Heart left ventricle (tissue), 16 donors: ENCODE measurements at places on chromosomes 2 and 18. TPM values are rescaled to one million over a fixed set of nuclear protein-coding genes. Genes with fewer than 3 reads are reported as not detected.

Gene SERPINB10
- not detected for total RNA-seq

Gene RNMT
- total RNA-seq = 33.6 TPM

Gene TUBA3E
- total RNA-seq = 5.1 TPM

DNA sequence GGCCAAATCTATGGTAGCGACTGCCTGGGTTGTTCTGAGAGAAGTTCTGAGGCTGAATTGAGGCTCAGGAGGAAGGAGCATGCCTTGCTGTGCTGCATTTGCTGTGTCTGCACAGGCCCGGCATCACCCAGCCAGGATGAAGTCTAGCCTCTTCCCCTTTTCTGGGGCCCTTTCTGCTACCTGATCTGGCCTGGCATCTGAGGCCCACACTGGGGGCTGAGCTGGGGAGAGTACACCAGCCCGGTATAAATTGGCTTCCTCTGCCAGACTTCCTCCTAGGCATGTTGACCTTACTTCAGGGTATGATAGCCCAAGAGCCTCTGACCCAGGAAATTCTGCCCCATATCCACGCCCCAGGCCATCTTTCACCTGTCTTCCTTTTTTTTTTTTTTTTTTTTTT is 30.0 kb downstream of the MRPL35 start:
- H3K27me3 ChIP-seq = no peaks in the 10 kb centered on the region
- no peak overlapping the region for H3K27ac ChIP-seq
- H3K4me1 ChIP-seq = peaks cover 17% of the 10 kb centered on the region
- no peak for DNase-seq

GRCh38 chr2:174589334-174589733 is 8.3 kb downstream of the WIPF1 start:
- no peak overlapping the region for H3K4me3 ChIP-seq
- no peaks in the 10 kb centered on the region for H3K27me3 ChIP-seq
- no peak overlapping the region for H3K27ac ChIP-seq
- DNase-seq = no peak

DNA sequence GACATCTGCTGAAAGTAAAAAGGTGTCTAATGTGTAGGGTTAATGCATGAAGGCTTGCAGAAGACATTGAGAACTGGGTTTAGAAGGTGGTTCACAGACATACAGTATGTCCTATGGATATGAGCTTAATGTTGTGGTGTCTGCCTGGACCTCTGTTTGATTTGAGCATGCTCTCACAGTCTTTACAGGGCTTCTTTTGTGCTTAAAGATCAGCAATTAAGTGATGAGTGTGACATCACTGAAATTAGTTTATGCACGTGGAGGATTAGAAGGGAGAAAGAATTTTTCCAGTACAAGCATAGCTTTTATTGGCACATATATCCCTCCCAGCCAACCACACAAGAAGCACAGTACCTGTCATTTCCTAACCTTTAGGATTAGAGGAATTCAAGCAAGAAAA is 367.5 kb upstream of the RAB12 start:
- H3K4me1 ChIP-seq = no peaks in the 10 kb centered on the region
- DNase-seq = no peak
- H3K4me3 ChIP-seq = no peak overlapping the region
- no peaks in the 10 kb centered on the region for H3K27me3 ChIP-seq
- no peaks in the 10 kb centered on the region for H3K36me3 ChIP-seq
- H3K27ac ChIP-seq = no peak overlapping the region

GRCh38 chr2:49153252-49153651 is 1.1 kb downstream of the FSHR start:
- DNase-seq = no peak
- H3K27ac ChIP-seq = peak overlapping the region; percentile 32
- H3K27me3 ChIP-seq = no peaks in the 10 kb centered on the region

- no peak for DNase-seq
- H3K4me3 ChIP-seq = no peak overlapping the region
- peaks cover 4% of the 10 kb centered on the region for H3K4me1 ChIP-seq
- H3K36me3 ChIP-seq = no peaks in the 10 kb centered on the region
- no peak overlapping the region for H3K27ac ChIP-seq
Measured at GRCh38 chr2:118177318-118177717, 89.0 kb downstream of the INSIG2 start.

GRCh38 chr2:28927469-28927868 is 33.0 kb downstream of the WDR43 start:
- peaks cover 36% of the 10 kb centered on the region for H3K36me3 ChIP-seq
- DNase-seq = no peak
- no peak overlapping the region for H3K27ac ChIP-seq
- H3K4me3 ChIP-seq = no peak overlapping the region
- no peaks in the 10 kb centered on the region for H3K27me3 ChIP-seq

DNA sequence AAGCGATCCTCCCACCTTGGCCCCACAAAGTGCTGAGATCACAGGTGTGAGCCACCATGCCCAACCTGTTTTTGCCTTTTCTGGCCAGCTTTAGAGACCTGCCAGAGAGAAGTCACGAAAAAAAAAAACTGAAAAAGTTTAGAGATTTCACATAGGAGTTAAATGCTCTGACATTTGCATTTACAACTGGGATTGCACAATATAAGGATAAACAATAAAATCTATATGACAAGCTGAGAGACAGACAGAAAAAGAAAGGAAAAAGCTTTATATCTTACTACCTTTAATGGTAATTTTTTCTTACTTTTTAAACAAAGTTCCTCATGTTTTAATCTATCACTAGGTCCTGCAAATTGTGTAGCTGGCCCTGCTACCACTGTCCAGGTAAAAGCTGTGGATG is 466.5 kb downstream of the TXNL1 start:
- H3K4me3 ChIP-seq = no peak overlapping the region
- H3K27me3 ChIP-seq = no peaks in the 10 kb centered on the region
- H3K36me3 ChIP-seq = no peaks in the 10 kb centered on the region
- peaks cover 18% of the 10 kb centered on the region for H3K4me1 ChIP-seq
- no peak for DNase-seq

GRCh38 chr2:5695654-5696403 is 3.6 kb downstream of the SOX11 start:
- DNase-seq = no peak
- H3K27ac ChIP-seq = peak overlapping the region; percentile 45
- H3K4me3 ChIP-seq = peak overlapping the region; percentile 37
- peaks cover 69% of the 10 kb centered on the region for H3K27me3 ChIP-seq
- no peaks in the 10 kb centered on the region for H3K36me3 ChIP-seq

- no peaks in the 10 kb centered on the region for H3K36me3 ChIP-seq
- no peak overlapping the region for H3K4me3 ChIP-seq
- H3K27ac ChIP-seq = peak overlapping the region; percentile 88
- H3K27me3 ChIP-seq = no peaks in the 10 kb centered on the region
Measured at GRCh38 chr2:20579866-20580265, 71.0 kb downstream of the HS1BP3 start.

GRCh38 chr2:3726511-3726910 is 23.1 kb downstream of the DCDC2C start:
- no peaks in the 10 kb centered on the region for H3K4me1 ChIP-seq
- no peaks in the 10 kb centered on the region for H3K36me3 ChIP-seq
- no peaks in the 10 kb centered on the region for H3K27me3 ChIP-seq

DNA sequence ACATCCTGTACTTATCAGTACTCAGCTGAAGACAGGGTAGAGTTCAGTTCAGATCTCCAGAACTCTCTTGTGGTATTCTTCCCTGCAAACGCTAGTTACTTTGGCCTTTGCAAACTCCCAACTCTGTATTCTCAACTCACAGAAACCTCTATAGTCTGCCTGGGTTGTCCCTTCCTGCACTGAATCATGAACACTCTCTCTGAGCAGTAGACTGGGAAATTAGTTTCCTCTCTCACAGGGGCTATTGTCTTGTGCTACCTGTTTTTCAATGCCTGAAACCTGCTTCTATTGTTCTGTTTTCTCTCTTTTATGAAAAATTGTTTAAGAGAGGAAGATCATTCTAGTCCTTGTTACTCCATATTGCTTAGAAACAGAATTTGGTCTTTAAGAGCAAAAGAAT is 134.7 kb downstream of the VIT start:
- no peak overlapping the region for H3K27ac ChIP-seq
- no peaks in the 10 kb centered on the region for H3K27me3 ChIP-seq
- no peaks in the 10 kb centered on the region for H3K4me1 ChIP-seq
- H3K4me3 ChIP-seq = no peak overlapping the region
- DNase-seq = no peak
- H3K36me3 ChIP-seq = no peaks in the 10 kb centered on the region

GRCh38 chr2:17319090-17319489 is 199.2 kb downstream of the RAD51AP2 start:
- no peaks in the 10 kb centered on the region for H3K27me3 ChIP-seq
- no peaks in the 10 kb centered on the region for H3K36me3 ChIP-seq
- H3K4me1 ChIP-seq = no peaks in the 10 kb centered on the region
- DNase-seq = no peak
- H3K27ac ChIP-seq = no peak overlapping the region

GRCh38 chr2:204470178-204470620 is 75.1 kb upstream of the PARD3B start:
- no peak for DNase-seq
- H3K4me3 ChIP-seq = no peak overlapping the region
- no peaks in the 10 kb centered on the region for H3K27me3 ChIP-seq
- H3K4me1 ChIP-seq = no peaks in the 10 kb centered on the region
- H3K27ac ChIP-seq = no peak overlapping the region

GRCh38 chr18:8176554-8176953 is 432.7 kb upstream of the RAB12 start:
- no peak for DNase-seq
- no peaks in the 10 kb centered on the region for H3K36me3 ChIP-seq
- H3K27me3 ChIP-seq = no peaks in the 10 kb centered on the region
- no peak overlapping the region for H3K4me3 ChIP-seq

DNA sequence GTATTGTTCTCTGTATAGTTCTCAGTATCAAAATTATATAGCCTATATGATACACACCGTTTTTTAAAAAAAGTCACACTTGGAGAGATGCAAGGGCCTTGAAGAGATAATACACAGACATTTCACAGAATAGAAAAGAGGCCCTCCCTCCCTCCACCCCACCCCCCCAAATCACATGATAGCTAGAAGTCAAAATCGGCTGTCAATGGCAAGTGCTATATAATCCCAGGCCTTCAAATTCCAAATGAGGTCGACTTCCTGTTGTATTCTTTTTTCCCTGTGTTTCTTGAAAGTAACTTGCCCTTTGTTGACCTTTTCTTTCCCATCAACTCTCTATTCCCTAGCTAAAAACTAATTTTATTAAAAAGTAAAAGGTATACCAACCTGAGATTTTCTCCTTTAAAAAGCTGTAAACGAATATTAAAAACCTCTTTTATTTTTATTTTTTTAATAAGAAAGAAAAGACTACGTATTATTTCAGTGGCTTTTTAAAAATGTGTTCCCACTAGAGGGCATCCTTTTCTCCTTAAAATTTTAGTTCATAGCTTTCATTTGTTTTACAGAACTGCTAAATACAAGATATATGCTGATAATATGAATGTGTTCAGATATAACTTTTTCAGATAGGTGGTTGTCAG is 46.6 kb downstream of the KCMF1 start:
- no peaks in the 10 kb centered on the region for H3K36me3 ChIP-seq
- no peak for DNase-seq
- H3K4me3 ChIP-seq = no peak overlapping the region
- no peak overlapping the region for H3K27ac ChIP-seq
- peaks cover 48% of the 10 kb centered on the region for H3K4me1 ChIP-seq

DNA sequence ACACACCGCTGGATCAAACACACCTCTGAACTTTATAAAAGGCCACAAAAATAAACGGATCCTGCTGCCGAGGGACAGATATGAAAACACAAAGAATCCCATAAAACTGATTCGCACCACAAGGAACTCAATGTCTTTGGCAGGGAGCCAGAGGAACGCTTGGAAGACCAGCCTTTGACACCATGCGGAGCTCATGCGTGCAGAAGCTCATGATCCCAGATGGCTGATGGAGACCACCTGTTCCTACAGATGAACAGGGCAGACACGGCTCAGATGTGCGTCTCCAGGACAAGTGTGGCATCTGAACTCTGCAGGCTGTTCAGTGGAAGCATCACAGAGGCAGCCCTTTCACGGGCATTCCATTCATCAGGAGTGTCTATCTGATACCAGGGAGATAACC is 24.9 kb downstream of the COPS9 start:
- no peaks in the 10 kb centered on the region for H3K36me3 ChIP-seq
- no peaks in the 10 kb centered on the region for H3K27me3 ChIP-seq
- no peak overlapping the region for H3K27ac ChIP-seq

DNA sequence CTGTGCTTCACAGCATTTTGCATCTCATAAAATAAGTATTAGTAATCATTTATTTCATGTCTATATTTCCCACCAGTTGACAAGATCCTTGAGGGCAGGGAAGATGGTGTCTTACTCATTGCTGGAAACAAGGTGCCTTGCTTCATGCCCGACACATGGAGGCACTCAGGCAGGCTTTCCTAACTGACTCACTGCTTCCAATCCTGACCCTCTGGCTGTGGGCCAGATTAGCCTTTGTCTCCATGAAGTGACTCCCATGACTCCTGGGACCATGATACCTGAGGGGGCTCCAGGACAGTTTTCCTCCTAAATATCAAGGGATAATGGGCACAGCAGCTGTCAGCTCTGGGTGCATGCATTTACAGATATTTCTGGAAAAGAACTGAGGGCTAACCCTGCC is 275.1 kb downstream of the AGPS start:
- no peaks in the 10 kb centered on the region for H3K27me3 ChIP-seq
- H3K4me3 ChIP-seq = no peak overlapping the region
- H3K4me1 ChIP-seq = peaks cover 6% of the 10 kb centered on the region
- H3K36me3 ChIP-seq = no peaks in the 10 kb centered on the region

DNA sequence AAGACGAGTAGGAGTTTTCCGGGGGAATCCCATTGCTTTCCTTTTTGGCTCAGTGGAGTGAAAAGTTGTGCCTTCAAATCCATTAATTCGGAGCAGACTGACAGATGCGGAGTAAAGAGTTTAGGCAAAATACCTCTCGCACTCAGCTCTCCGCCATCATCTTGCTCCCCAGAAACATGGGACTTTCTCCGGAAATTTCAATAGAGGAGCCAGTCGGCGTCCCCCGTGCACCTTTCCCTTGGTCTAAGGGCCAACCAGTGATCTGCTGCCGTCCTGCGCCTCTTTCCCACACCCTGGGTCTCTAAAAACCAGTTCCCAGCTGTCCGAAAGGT is 318 bp downstream of the TYW5 start:
- peaks cover 8% of the 10 kb centered on the region for H3K4me1 ChIP-seq
- H3K27ac ChIP-seq = peak overlapping the region; percentile 91
- no peaks in the 10 kb centered on the region for H3K27me3 ChIP-seq
- H3K36me3 ChIP-seq = peaks cover 18% of the 10 kb centered on the region
- no peak for DNase-seq
- peak overlapping the region; percentile 99 for H3K4me3 ChIP-seq

DNA sequence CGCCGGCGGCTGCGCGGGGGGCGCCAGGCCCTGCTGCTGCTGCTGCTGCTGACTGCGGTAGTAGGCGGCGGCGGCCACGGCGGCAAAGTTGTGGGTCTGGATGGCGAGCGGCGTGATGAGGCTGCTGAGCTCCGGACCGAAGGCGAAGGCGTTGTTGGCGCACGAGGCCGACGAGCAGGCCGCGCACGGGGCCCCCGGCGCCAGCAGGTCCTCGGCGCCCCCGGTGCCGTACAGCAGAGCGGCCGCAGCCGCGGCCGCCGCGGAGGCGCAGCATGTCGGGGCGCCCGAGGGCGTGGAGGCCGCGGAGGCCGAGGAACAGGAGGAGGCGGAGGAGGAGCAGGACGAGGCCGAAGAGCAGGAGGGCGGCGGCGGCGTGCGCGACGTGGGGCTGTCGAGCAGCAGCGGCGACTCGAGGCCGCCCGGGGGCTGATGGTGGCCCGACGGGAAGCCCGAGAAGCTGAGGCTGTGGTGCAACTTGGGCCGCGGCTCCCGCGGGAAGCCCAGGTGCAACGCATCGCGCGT is 1.8 kb downstream of the ZFP36L2 start:
- DNase-seq = no peak
- peaks cover 57% of the 10 kb centered on the region for H3K4me1 ChIP-seq
- H3K36me3 ChIP-seq = peaks cover 17% of the 10 kb centered on the region
- peak overlapping the region; percentile 90 for H3K4me3 ChIP-seq
- peak overlapping the region; percentile 99 for H3K27ac ChIP-seq
- H3K27me3 ChIP-seq = no peaks in the 10 kb centered on the region
